ENCODE measurements at places on chromosomes 7 and 10.

GRCh38 chr7:108358553-108358952, 97.7 kb downstream of the NRCAM start:
- DNase-seq = no peak

- no peak for DNase-seq
Measured at GRCh38 chr7:66313886-66314568, 108.9 kb downstream of the TPST1 start.

DNA sequence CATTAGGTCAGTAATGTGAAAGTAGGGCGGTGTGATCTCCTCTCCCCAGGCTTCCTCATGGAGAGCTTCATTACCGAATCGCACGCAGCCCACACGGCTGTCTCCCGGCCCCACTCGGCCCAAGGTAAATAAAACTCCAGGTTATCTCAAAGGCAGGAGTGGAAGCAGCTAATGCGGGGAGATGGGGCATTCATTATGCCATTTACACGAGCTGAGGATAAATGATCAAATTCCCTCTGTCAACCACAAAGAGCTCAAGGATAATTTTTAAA, 93.5 kb downstream of the ADARB2 start:
- no peak for DNase-seq

DNA sequence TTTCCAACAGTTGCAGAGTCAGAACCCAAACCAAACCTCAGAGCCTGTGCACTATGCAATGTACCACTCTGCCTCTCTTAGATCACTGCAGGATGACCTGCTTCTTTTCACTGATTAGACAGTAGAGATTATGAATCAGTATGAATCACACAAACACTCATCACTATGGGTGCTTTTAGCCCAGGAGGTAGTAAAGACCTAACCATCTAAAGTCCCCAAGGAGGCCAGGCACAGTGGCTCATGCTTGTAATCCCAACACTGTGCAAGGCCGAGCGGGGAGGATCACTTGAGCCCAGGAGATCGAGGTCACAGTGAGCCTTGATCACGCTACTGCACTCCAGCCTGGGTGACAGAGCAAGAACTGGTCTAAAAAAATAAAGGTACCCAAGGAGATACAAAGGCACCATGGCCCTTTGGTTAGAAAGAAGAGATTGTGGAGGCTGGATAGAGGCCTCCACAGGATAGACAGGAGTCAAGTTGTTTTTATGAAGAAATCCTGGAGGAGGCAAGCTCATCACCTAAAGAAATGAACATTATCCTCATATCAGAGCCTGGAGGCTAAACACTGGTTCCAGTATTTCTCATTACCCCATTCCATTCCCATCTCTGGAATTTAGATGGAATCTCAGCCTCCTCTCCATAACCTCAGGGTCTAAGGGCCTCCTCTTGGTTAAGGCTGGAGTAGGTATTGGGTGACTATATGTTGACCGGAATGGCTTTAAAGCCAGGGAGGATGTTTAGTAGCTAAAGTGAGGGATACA, 12.9 kb downstream of the SEC31B start:
- DNase-seq = no peak

DNA sequence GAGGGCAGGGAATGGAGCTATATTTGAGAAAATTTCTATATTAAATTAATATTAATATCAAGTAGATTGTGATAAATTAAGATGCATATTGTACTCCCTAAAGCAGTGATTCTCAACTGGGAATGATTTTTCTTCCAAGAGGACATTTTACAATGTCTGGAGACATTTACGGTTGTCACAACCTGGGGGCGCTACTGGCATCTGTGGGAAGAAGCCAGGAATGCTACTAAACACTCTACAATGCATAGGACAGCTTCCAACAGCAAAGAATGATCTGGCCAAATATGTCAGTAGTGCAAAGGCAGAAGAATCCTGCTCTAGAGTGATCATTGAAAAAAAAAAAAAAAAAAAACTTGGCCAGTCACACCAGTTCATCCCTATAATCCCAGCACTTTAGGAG, 100.0 kb downstream of the LSM5 start:
- no peak for DNase-seq

- DNase-seq = peak; percentile 47
Measured at GRCh38 chr10:124743191-124744101, 732 bp downstream of the FAM53B start.

GRCh38 chr10:31120961-31121685, 89.5 kb upstream of the ZNF438 start:
- DNase-seq = no peak

GRCh38 chr7:27548304-27548703, 114.4 kb downstream of the HIBADH start:
- DNase-seq = no peak

GRCh38 chr7:7612519-7612918, 28.0 kb upstream of the UMAD1 start:
- no peak for DNase-seq

DNA sequence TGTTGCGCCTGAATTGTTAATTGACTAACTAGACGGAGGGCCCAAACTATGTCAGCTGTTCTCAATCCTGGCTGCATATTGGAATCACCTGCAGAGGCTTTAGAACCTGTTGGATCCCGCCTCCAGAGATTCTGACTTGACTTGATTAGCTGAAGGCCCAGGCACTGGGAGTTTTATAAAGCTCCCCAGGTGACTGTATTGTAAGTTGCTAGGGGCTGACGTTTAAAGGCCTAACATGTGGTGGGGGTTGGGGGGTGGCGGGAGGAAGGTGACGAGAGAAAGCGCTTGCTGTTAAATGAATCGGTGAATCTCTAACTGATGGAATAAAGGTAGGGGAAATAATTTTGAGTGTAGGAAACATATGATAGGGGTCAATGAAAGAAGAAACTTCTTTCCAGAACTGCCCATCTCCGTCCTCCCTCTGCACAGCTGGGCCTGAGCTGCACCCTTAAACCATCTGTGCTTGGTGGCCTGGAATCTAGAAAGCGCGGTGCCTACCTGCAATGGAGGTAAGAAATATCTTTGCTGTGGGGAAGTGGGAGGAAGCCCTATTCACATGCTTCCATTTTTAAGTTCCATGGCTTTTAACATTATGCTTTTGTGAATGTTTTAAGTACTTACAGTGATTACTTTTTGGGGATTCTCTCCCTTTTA, 225.0 kb upstream of the FAM3C start:
- DNase-seq = no peak

DNA sequence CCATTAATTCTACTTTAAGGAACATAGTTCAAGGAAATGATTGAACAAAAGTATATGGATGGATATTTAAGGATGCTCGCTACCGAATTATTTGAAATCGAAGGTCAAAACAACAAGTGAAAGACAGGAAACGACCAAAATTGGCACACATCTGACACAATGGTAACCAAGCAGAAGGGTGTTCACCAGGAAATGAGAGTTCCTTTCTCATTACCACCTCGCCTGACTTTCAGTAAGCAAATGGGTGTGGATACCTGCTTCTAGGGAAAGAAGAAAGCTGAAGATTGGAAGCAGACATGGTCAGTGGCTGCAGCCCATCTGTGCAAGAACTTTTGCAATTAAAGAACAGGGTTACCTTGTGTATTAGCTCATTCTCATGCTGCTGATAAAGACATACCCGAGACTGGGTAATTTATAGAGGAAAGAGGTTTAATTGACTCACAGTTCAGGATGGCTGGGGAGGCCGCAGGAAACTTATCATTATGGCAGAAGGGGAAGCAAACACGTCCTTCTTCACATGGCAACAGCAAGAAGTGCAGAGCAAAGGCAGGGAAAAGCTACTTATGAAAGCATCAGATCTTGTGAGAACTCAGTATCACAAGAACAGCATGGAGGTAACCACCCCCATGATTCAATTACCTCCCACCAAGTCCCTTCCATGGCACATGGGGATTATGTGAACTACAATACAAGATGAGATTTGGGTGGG, 6.2 kb upstream of the TMEM273 start:
- no peak for DNase-seq

DNA sequence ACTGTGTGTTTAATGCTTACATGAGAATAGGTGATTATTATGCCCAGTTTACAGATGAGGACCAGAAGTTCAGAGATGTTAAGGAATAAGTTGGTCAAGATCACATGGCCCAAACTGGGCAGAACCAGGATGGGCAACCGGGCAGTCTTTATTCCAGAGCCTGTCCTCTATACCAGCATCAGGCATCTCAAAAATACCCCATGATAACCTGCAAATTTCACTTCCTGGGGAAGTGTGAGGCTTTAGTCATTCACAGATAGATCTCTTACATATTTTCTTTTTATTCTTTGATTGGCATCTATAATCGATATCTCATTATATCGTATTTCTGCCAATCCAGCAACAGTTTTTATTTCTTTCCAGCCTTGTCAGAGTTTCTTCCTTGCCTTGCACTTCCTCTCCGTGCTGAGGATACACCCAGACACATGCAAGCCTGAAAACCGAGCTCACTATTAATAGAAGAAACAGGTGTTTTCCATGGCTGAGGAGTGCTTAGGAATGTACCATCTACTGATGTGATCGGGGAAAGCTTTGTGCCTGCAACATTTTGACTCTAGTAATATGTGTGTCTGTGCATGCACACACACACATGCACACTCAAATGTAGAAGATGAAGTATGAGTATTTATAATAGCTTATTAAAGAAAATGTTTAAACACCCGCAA, 82.4 kb downstream of the CREM start:
- DNase-seq = no peak

- no peak for DNase-seq
Measured at GRCh38 chr7:78139335-78139734, 340.8 kb downstream of the PHTF2 start.

- DNase-seq = no peak
Measured at GRCh38 chr7:105906695-105907094, 30.3 kb upstream of the ATXN7L1 start.

DNA sequence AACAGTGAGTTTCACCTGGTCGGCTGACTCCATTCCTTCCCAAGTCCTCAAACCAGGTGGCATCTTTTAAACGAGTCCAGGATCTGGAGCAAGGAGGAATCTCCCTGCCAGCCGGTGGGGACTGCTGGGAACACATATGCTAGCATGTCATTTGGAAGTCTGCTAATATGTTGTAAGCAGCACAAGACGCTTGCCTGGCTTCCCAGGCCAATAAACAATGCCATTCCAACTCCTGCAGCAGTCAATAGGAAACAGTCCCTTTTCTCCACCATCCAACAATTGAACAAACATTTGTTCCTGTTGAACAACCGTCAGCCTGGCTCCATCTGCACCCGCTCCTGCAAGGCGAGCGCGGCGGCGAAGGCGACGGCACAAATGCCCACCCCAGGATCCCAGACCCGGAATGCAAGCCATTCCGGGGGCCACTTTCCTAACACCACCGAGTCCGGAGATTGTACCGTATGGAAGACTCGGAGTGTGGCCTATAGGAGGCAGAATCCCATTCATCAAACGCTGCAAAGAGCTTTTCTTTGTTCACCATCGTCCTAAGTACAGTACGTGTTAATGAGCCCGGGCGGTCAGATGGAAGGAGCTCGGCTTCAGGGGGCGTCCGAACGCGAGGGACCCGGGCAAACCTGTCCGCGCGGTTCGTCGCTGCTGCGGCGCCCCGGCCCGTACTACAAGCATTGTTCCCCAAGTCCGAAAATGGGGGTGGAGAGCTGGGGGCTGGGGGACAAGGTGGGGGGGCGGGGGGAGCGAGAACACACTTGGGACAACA, 1.6 kb downstream of the FAM53B start:
- peak; percentile 78 for DNase-seq

GRCh38 chr10:118241229-118242137, 100.6 kb downstream of the FAM204A start:
- DNase-seq = peak; percentile 84

DNA sequence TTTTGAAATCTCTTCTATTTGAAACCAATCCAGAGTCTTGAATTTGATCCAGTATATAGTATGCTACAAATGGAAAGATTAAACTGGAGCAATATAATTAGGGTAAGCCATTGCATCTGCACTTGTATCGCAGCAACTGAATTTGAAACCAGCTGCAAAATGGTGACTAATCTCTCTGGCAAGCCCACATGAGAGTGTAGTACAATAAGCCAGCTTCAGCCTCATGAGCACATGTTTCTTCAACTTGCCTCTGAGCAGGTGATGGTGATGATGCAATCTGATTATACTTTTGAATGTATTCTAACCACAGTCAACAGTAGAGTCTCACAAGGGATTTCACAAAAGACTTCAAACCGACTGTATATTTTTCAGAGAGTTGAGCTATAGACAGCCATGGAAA, 829 bp upstream of the RPA3 start:
- no peak for DNase-seq

DNA sequence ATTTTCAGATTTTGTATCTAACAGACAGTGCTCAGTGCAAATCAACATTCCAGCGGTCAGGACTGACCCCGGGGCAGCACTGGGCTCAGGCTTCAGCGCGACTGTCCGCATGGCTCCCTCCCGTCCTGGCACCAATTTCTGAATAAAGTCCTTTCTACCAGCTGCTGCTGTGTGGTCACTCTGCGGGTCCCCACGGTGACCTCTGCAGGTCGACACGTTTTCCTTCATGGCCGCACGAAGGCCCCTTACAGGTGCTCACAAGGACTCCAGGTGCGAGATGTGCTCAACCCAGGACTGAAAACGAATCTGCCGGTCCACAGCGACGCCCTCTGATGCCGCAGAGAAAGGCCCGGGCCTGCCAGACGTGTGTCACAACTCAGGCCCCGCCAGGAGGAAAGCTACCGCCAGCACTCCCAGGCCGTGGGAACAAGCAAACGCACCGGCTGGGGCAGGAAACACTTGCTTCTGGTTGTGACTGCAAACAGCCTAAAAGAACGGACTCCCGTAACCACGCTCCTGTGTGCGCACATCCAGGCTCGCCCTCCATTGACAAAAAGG, 3.7 kb upstream of the UTF1 start:
- no peak for DNase-seq

GRCh38 chr10:91374052-91374451, 36.1 kb upstream of the HECTD2 start:
- no peak for DNase-seq
